ENCODE measurements at places on chromosomes 7 and 10.
A peak's percentile ranks its signal among the peaks of the same experiment; 100 is the strongest.

- no peak for DNase-seq
Measured at GRCh38 chr7:34208878-34209621, 303.7 kb downstream of the BMPER start.

GRCh38 chr7:98221611-98222532, 10.6 kb downstream of the BHLHA15 start:
- DNase-seq = no peak

DNA sequence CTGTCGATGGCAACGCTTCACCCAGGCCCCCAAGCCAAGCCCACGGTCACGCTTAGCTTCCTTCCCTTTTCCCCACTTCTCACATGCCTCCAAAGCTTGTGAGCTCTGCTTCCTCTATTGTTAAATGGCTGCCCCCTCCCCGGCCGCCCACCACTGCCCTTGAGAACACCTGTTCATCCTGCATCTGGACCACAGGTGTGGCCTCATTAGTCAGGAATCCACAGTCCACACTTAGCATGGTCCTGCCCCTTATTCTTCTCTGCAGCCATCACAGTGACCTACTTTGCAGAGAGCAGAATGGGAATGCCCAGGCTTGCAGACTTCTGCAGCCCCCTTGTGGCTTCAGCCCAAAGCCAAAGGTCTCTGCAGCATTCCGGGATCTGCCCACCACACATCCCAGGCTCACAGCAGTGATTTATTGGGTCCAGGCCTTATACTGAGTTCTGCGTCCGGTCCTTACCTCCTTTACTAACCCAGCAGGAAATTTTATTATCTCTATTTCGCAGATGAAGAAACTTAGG, 66.9 kb downstream of the PTPRE start:
- DNase-seq = peak; percentile 73

- no peak for DNase-seq
Measured at GRCh38 chr7:148964483-148965267, 63.6 kb downstream of the PDIA4 start.

GRCh38 chr7:68622500-68622899, 975.8 kb upstream of the AUTS2 start:
- no peak for DNase-seq

- DNase-seq = no peak
Measured at GRCh38 chr7:40455485-40455884, 320.7 kb downstream of the SUGCT start.
